ENCODE measurements at places on chromosomes 5 and 9.

GRCh38 chr5:10505517-10506095 lies 58.3 kb upstream of the ANKRD33B start:
- no peak for DNase-seq

DNA sequence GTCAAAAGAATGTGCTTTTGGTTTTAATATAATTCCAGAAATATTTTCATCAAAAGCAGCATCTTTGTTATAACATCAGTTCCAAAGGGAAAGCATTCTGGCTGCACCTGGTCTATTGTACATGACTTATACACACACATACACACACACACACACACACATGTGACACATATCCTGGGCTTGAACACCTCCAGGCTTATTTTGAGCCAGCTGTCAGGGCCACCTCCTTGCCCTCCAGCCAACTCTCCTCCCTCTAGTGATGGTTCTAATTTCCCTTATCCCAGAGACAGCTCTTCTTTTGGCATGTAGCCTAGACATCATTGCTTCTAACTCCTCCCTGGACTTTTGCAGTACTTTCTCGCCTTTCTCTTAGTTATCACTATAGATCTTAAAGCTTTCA lies 115.0 kb downstream of the PIK3R1 start:
- peak; percentile 48 for DNase-seq

GRCh38 chr5:137221943-137222342 lies 277.2 kb downstream of the SPOCK1 start:
- no peak for DNase-seq

- DNase-seq: peak; percentile 54
Observed at GRCh38 chr9:100430286-100430940, 3.5 kb downstream of the MSANTD3 start.

DNA sequence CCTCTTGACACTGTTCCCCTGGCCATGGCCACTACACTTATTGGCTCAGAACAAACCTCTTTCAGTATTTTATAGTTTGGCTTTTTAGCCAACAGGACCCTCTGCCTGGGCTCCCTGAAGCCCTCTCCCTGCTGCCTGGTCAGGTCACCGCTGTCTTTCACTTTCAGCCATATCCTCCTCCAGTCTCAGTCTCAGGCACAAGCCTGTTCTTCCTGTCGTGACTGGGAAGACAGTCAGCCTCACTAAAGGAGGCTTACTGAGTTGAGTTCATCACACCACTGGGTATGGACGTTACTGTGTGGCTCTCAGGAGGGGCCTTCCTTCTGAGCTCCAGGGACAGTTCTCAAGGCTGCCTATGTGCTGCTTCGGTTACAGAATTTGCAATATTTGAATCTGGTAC lies 2.0 kb downstream of the QSOX2 start:
- DNase-seq: no peak

DNA sequence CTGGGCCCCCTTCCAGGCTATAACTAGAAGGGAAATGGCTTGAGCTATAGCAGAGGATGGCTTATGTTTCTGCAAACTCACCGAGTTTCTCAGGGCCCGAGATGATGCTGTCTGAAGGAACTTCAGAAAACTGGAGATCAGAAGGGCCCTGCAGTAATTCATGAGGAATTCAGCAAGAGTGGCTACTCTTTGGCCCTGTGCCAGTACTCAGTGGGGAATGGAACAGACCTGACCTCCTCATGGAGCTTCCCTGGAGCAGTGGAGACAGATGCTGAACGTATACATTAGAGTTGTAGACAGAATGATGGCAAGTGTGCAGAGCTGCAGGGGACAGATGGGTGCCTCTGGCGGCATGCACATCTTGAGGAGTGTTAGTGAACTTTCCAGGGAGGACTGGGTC lies 17.3 kb upstream of the SMIM32 start:
- peak; percentile 31 for DNase-seq

- DNase-seq: no peak
Observed at GRCh38 chr5:103645816-103646215, 83.2 kb upstream of the NUDT12 start.

DNA sequence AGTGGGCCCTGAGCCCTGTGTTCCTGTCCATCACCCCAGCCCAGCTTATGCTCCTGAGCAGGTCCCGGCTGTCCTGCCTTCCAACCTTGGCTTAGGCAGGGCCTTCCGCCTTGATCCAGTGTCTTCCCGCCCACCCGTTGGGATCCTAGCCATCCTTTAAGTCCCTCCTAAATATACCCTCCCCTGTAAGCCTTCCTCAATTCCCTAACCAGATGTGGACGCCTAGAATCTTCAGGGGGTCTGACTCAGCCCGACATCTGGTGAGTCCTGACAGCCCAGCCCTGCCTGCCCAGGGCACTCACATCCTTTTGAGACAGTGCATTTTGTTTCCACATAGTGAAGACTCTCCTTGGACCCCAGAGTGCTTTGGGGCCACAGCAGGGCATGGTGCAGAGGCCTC lies 23.7 kb downstream of the SLC6A7 start:
- peak; percentile 78 for DNase-seq

GRCh38 chr5:176847726-176848290 lies 37.4 kb downstream of the UNC5A start:
- DNase-seq: no peak

DNA sequence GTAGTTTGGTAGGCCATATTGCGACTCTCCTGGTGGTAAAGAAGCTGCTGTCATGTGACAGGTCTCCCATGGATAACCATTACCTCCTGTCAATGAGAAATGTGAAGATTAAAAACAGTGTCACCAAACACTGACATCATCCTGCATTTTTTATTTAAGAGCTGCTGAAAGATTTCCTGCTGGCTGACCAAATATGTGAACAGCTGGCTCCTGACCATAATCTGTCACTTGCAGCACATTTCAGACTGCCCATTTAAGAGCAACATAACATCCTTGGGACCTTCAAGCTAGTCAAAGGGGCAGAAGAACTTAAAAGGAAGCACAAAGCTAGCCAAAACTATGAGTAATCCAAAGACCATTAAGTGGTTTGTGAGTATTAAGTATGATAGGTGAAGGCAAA lies 288.0 kb downstream of the IZUMO3 start:
- DNase-seq: peak; percentile 81

DNA sequence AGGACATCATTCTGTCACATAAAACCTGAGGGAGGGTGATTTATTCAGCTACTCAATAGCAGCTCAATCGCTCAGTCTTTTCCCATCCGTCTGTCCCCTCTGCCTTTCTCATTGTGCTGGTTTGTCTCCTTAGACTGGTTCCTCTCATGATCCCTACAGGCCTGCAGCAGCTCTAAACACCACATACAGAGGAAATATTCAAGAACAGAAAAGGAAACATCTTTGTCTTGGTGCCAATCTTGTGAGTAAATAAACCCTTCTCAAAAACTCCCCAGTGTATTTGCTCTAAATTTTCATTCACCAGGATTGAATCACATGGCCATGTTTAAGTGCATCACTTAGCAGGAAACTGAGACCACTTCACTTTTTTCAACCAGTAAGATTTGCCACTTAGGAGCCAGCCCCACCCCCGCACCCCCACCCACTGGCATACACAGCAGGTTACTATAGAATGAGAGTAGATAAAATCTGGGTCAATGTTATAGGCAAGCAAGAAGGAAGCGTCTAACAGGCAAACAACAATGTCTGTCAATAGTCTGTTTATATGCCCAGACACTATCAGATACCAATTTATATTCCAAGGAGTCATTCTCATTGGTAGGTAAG lies 895.5 kb upstream of the DMAC1 start:
- no peak for DNase-seq

DNA sequence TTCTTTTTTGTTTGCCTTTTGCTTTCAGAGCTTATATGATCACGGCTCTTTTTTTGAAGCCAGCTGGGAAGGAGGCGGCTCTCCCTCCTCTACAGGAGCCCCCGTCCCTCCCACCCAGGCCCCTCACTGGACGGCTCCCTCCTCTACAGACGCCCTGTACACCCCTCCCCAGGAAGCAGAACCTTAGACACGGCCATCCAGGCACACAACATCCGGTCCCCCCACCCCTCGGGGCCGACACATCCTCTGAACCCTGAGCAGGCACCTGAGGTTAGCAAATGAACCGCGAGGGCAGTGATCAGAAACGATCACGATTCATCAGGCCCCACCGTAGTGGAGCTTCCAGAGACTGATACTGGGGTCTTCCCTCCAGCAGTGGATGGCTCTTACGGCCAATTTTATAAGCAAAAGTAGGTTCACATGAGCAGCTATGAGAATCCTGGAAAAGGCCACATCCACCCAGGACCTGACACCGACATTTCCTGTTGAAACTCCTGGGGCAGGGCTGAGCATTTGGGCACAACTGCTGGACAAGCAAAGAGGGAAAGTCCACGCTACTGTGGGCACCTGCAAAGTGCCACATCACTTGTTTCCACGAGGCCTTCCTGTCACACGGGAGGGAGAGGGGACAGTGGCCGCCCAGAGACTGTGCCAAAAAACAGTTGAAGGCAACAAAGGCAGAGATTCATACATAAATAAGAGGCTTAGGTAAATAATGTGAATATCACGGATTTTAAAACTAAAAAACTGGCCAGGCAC lies 78.9 kb downstream of the SEMA4D start:
- no peak for DNase-seq

DNA sequence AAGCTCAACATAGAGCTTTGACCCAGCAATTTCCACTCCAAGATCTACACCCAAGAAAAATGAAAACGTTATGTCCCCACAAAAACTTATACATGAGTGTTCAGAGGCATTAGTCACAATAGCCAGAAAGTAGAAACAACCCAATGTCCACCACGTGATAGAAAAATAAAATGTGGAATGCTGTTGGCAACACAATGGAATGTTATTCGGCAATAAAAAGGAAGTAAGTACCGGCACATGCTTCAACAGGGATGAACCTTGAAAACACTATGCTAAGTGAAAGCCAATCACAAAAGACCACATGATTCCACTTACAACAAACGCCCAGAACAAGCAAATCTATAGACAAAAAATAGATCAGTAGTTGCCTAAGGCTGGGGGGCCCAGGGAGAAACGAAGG lies 6.0 kb downstream of the UBQLN1 start:
- DNase-seq: peak; percentile 51

DNA sequence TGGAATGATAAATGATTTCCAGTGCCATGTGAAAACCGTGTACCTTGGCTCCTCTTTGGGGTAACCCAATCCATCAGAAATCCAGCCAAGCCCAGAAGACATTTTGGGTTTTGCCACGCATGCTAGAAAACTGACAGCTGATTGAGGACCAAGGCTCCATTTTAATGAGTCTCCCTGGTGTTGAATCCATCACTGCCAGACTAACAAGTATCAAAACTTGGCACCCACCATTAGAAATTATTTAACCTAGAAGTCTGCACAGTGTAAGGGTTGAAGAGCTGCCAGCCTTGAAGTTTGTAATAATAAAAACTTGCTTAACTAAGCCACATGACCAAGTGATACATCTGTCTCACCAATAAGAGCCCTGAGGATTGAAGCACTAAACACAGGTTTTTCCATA lies 369.9 kb downstream of the DNAH5 start:
- no peak for DNase-seq

- DNase-seq: peak; percentile 68
Observed at GRCh38 chr9:19965336-19965735, 176.5 kb upstream of the SLC24A2 start.

- no peak for DNase-seq
Observed at GRCh38 chr5:5403741-5404140, 18.7 kb upstream of the ICE1 start.

DNA sequence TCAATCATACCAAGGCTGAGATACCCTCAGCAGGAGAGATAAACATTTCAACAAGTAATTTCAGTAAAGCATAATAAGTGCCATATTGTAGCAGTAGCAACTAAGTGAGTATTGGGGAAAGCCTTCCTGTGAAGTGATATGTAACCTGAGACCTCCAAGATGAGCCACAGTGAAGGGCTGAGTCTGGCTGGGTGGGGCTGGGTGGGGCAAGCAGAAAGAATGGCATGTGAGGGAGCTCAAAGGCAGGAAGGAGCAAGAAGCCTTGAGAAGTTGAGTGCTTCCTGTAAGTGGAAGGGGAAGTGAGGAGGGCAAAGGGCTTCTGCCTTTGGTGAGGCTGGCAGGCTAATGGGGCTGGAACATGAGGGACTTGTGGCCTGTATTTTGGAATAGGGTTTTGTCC lies 19.7 kb upstream of the ASTN2 start:
- no peak for DNase-seq

GRCh38 chr9:25449503-25449902 lies 228.7 kb downstream of the TUSC1 start:
- DNase-seq: no peak

GRCh38 chr5:96254980-96255691 lies 177.9 kb downstream of the PCSK1 start:
- peak; percentile 98 for DNase-seq

- DNase-seq: no peak
Observed at GRCh38 chr5:180468732-180469585, 25.2 kb upstream of the CNOT6 start.

GRCh38 chr5:27474395-27474794 lies 436.0 kb upstream of the CDH9 start:
- no peak for DNase-seq

GRCh38 chr9:33041432-33042188 lies 16.5 kb downstream of the DNAJA1 start:
- no peak for DNase-seq

- peak; percentile 88 for DNase-seq
Observed at GRCh38 chr9:84773022-84773421, 103.5 kb downstream of the NTRK2 start.

DNA sequence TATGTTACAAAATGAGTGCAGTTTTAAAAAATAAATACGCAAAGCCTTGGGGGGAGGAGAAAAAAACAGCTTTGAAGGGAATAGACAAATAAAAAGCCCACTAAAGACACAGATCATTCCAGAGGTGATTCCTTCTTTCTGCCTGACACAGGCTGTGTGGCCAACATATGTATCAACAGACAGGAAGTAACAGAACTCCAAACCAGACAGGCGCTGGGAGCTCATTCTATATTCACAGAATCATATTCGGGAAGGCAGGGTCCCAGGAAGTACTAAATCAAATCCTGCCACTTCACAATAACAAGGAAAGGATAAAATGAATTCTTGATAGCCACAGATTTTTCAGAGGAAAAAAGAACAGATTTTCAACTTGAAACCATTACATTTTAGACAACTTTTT lies 62.1 kb downstream of the SEMA5A start:
- DNase-seq: peak; percentile 79

GRCh38 chr5:6112538-6112937 lies 265.8 kb downstream of the MED10 start:
- no peak for DNase-seq
